ENCODE measurements at places on chromosomes 2 and 18. TPM values are rescaled to one million over a fixed set of nuclear protein-coding genes. Genes with fewer than 3 reads are reported as not detected.

Gene COL6A3
- total RNA-seq: 0.07 TPM

Gene IL36RN
- total RNA-seq: 0.14 TPM

Gene VWA3B
- total RNA-seq: 0.26 TPM

Gene DHX57
- 20.9 TPM for total RNA-seq

Gene PDCD1
- total RNA-seq: not detected

Gene M1AP
- total RNA-seq: not detected

Gene BCL2
- total RNA-seq: 0.57 TPM

Gene ARHGAP15
- total RNA-seq: not detected

Gene MYO5B
- 10.0 TPM for total RNA-seq

Gene CFAP221
- 0.32 TPM for total RNA-seq

Gene PRR30
- total RNA-seq: not detected

Gene DOK6
- total RNA-seq: not detected

Gene ASXL2
- 14.4 TPM for total RNA-seq

Gene MAP2
- total RNA-seq: 0.82 TPM

Gene FHL2
- total RNA-seq: 77.6 TPM

Gene CNGA3
- not detected for total RNA-seq

Gene RND3
- 52.9 TPM for total RNA-seq

Gene LRRC30
- not detected for total RNA-seq

Gene PTPN18
- total RNA-seq: 31.0 TPM

Gene LYPD6
- 0.06 TPM for total RNA-seq

Gene EMILIN1
- total RNA-seq: 0.48 TPM

Gene CDKL4
- not detected for total RNA-seq

Gene SPR
- total RNA-seq: 140 TPM

Gene GPR155
- 0.35 TPM for total RNA-seq

Gene HOXD11
- 7.5 TPM for total RNA-seq

Gene HOXD13
- total RNA-seq: 0.23 TPM

Gene IL1RL2
- not detected for total RNA-seq

Gene PPM1G
- 170 TPM for total RNA-seq

Gene LIMS4
- total RNA-seq: 0.29 TPM

Gene CYP26B1
- total RNA-seq: 18.3 TPM

Gene AGXT
- not detected for total RNA-seq

Gene NEB
- total RNA-seq: 0.12 TPM

Gene REG1A
- not detected for total RNA-seq

Gene SPRED2
- total RNA-seq: 31.5 TPM

Gene GPBAR1
- 0.15 TPM for total RNA-seq

Gene STRADB
- total RNA-seq: 24.2 TPM

Gene CNTNAP5
- total RNA-seq: not detected

Gene MAP4K3
- 20.3 TPM for total RNA-seq

Gene UGT1A5
- total RNA-seq: not detected

Gene ALLC
- 0.06 TPM for total RNA-seq

Gene LYPD6B
- total RNA-seq: 0.12 TPM

Gene GALR1
- total RNA-seq: not detected

Gene SERPINB5
- 0.08 TPM for total RNA-seq

Gene TCF7L1
- total RNA-seq: 6.7 TPM

Gene KCNG2
- not detected for total RNA-seq

Gene SERPINB4
- total RNA-seq: 0.14 TPM

Gene ANKRD36B
- total RNA-seq: 4.1 TPM

Data from A549 treated with CORT108297 at 1 μM for 4 hours (cell line).